ENCODE measurements at places on chromosomes 6 and 20.
A peak's percentile ranks its signal among the peaks of the same experiment; 100 is the strongest.

DNA sequence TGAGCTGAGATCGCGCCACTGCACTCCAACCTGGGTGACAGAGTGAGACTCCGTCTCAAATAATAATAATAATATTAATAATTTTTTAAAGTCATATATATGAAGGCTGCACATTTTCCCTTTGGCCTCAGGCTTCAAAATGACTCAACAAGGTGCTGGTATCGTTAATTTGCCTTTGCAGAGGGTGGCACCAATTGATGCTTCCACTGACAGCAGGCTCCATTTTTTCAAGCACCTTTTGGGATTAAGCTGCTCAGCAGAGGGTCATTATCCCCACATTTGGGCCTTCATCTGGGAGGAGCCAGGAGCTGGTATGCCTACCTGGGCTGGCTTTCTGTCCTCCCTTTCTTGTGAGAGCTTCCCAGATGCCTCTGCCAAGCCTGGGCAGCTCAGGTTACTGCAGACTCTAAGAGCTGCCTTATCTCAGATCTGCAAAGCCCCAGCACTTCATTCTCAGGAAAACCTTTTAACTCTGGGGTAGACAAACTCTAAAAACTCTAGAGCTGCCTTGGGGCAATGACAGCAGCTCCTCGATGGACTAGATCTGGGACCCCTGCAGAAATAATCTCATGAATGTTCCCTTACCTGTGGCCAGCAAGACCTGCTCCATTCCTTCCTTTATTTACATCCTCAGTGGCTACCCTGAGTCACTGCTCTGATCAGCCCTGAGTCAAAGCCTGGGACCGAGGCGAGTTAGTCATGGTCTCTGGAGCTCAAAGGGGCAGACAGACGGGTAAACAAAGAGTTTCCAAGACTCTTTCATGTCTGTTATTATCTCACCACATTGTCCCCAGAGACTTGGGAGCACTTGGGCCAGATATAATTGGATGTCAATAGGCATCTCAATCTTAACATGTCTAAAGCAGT is 80.0 kb upstream of the EYA2 start:
- no peak for DNase-seq

- DNase-seq = no peak
Measured at GRCh38 chr6:11426571-11426970, 111.0 kb upstream of the TMEM170B start.

- DNase-seq = no peak
Measured at GRCh38 chr20:15031546-15032351, 694.3 kb upstream of the FLRT3 start.

GRCh38 chr20:59788196-59788735 is 145.2 kb downstream of the SYCP2 start:
- no peak for DNase-seq

DNA sequence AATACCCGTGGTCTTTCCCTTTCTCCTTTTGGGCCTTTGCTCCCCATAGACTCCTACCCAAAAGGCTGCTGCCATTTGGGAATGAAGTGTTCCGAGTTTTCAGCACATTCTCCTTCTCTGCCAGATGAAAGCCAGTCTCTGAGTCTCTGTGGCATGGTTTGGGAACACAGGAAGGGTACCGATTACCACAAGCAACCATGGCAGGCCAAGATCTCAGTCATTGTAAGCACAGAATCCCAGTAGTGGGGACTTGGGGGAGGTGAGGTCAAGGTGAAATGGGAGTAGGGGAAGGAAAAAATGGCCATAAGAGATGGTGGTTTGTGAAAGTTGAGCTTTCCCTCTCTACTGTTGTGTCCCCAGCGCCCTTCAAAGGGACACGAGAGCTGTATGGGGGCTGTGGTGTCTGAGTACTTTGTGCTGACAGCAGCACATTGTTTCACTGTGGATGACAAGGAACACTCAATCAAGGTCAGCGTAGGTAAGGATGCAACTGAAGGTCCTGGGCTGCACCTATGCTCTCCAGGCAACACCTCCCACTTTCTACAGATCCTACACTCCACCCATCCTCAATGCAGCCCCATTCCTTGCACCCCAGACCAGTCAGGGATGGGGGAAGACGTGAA is 4.1 kb downstream of the CFB start:
- no peak for DNase-seq

DNA sequence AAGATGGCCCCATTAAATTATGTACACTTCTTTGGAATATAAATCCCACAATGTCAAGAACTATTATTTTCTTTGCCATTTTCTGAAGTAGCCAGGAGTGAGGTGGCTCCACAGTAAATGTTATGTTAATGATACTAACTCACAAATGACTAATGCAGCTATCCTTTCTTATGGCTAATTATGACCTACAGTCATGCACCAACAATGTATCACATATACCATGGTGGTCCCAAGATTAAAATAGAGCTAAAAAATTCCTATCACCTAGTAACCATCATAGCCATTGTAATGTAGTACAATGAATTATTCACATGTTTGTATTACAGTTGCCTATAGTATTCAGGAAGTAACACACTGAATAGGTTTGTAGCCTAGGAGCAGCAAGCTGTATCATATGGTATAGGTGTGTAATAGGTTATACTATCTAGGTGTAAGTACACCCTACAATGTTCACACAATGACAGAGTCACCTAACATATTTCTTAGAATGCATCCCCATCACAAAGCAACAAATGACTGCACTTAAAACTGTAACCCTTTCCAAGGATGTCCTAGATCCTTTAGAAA is 15.3 kb downstream of the ECHDC1 start:
- DNase-seq = no peak

GRCh38 chr6:53240139-53240538 is 91.5 kb upstream of the GCM1 start:
- no peak for DNase-seq

- DNase-seq = no peak
Measured at GRCh38 chr6:37630281-37630799, 67.3 kb downstream of the MDGA1 start.

GRCh38 chr6:36114798-36115408 is 15.4 kb upstream of the MAPK13 start:
- DNase-seq = no peak

DNA sequence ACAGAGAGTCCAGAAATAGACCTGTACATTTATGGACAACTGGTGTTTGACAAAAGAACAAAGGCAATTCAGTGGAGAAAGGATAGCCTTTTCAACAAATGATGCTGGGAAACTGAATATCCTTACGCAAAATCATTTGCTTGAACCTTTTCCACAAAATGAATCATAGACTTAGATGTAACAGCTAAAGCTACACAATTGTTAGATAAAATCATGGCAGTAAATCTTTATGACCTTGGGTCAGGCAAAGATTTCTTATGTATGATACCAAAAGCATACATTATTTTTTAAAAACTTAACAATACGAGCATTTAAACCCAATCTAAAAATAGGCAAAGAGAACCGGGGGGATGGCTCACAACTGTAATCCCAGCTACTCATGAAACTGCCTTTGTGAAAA is 73.5 kb upstream of the DST start:
- DNase-seq = no peak

- no peak for DNase-seq
Measured at GRCh38 chr6:132484680-132485018, 28.3 kb downstream of the STX7 start.

- peak; percentile 53 for DNase-seq
Measured at GRCh38 chr20:49608752-49609670, 41.1 kb upstream of the PTGIS start.

DNA sequence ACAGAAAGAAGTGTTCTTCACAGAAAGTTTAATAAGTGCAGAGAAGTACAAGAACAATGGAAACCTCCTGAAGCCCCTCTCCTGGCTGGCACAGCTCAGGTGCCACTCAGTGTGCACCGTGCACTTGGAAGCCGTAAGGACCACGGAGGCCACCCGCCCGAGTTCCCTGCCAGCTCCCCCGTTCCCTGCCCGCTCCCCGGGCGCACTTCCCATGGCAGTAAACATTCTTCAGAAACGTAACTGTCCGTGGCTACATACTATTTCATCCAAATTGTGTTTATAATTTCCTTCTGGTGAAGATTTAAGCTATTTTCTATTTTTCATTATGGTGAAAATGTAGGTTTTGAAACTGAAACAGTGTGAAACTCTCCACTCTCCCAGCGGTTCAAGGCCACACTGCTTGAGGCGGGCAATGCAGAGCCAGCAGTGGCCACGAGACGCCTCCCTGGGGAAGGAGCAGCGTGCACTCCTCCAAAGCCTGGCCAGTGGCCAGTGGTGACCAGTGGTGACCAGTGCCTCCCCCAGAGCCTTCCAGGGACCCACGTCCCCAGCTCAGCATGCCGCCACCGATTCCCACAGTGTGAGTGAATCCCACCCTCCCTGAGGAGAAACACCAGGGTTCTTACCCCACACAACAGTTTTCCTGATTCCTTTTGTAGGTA is 46.4 kb downstream of the TAF4 start:
- DNase-seq = no peak

DNA sequence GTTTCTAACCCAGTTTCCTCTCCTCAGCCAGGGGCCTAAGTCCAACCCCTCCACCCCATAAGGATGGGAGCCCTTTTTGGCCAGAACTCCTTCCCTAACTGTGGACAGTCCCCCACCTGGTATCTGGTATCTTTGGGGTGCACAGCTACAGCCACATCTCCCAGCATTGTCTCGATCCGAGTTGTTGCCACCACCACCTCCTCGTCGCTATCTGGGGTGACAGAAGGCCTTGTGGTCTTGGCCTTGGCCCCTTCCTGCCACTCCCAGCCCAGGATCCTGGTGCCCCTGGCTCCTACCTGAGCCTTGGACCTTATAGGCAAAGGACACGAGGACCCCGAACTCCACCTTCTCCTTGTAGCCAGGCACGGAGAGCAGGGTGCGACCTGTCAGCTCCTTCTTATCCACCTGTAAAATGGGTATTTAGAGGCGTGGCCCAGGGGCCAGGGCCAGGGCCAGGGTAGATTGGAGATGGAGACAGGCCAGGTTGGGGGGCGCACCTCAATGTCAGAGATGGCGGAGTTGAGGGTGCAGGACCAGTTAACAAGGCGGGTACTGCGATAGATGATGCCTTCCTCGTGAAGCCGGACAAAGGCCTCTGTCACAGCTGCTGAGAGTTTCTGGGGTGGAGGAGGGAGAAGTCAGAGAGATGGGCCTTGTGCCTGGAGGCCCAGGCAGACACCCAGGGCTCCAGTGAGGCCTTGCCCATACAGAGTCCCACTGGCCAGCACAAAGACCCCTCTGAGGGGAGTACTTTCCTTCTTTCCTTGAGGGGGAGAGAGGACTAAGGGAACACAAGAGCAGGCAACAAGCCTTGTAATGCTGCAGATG is 7.2 kb upstream of the VWA7 start:
- no peak for DNase-seq

GRCh38 chr20:13567663-13568062 is 71.1 kb downstream of the TASP1 start:
- DNase-seq = no peak

GRCh38 chr6:21842875-21843645 is 249.5 kb downstream of the SOX4 start:
- DNase-seq = no peak

- DNase-seq = no peak
Measured at GRCh38 chr6:41570259-41570615, 24.1 kb downstream of the FOXP4 start.

- DNase-seq = no peak
Measured at GRCh38 chr6:90098001-90098531, 198.6 kb downstream of the BACH2 start.

DNA sequence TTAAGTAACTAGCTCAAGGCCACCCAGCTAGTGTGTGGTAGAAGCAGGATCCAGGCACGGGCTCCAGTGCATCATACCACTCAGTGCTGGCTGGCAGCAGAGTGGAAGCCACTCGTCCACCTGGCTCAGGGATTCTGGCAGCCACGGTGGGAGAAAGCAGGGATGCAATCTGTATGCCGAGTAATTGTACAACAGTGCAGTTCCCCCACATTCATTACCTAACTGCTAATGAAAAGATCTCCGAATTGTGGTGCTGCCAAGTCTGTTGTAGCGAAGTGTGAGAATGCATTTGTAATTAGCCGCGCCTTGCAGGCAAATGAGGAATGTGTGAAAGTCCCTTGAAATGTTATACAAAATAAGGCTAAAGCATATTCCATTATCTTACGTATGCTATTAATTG is 29.0 kb downstream of the KCNG1 start:
- no peak for DNase-seq

GRCh38 chr20:63690898-63691710 is 5.3 kb upstream of the TNFRSF6B start:
- DNase-seq = no peak

DNA sequence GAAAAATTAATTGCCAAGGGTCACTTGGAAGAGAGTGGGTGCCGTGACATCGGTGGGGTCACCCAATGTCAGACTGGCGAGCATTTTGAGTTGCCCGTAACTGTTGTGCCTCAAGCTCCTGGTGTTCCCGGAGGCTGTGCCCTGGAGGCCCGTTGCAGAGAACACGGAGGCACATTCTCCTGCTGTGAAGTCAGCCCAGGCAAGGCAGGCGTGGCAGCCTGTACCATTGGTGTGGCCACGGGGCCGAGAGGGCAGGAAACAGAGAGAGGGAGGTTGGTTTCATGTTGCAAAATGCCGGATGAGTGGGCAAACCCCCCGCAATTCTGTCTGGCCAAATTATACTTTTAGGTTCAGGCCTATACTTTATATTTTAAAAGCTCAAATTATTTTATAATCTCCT is 81.2 kb downstream of the THBS2 start:
- no peak for DNase-seq

- DNase-seq = no peak
Measured at GRCh38 chr6:20340068-20340848, 61.4 kb upstream of the E2F3 start.

DNA sequence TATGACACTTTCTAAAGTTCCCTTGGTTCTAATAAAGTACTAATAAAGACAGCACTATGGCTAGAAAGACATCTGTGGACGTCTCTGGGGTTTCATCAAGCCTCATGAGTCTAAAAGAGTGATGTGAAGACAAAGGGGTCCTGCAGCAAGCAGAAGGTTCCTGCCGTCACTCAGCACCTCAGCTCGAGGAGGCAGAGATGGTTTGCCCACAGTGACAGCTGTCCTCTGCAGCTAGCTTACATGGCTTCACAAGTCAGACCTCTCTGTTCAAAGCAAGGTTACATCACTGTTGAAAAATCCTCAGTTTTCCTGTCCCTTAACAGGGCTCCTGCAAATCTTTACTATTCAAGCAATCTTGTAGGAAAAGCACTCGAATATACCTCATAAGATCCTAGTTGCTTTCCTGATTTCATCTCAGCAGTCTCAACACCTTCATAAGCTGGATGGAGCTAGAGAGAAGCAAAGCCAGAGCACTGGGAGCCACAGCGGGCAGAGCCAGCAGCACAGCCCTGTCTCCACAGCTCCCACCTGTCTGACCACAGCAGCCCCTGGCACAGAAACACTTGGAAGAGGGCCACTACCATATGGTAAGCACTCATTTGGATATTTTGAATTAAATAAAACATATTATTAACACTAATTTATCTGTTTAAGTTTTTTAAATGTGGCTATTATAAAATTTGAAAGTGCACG is 202.3 kb downstream of the GMDS start:
- no peak for DNase-seq

- no peak for DNase-seq
Measured at GRCh38 chr6:37776566-37776965, 43.0 kb upstream of the ZFAND3 start.

DNA sequence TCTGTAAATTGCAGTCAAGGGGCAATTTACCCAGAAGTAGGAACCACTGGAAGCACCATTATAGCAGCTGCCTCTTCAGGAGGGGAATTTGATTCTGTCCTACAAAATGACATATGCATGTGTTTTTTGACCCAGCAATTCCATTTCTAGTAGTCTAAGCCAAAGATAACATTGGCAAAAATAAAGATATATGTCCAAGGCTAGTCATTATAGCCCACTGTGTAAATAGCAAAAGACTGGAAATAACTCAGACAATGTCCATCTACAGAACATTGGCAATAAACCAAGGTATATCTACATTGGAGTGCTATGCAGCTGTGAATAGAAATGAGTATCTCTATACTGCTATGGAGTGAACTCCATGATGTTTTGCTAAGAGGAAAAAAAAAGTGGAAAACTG is 12.5 kb upstream of the PANK2 start:
- DNase-seq = no peak

Data from T-helper 2 cell (primary cell).